ENCODE measurements at places on chromosomes 11 and 22.

DNA sequence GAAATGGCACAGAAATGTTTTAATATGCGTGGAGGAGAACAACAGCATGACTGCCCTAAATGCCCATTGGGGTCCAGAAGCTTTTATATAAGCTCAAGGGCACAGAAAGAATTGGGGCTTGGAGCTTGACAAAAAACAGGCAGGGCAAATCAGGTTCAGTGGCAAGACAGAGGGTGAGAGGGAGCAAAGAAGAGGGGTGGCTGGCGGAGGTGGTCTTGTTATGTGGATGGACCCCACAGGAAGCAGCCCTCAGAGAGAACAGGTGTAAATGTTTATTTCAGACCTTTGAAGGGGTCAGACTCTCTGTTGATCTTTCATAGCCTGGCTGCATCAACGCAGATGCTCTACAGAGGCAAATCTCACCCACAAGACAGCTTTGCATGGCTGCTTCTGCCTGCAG is 213.1 kb upstream of the B3GAT1 start:
- no peaks in the 10 kb centered on the region for H3K36me3 ChIP-seq
- DNase-seq = no peak
- H3K27ac ChIP-seq = no peak overlapping the region
- H3K4me1 ChIP-seq = no peaks in the 10 kb centered on the region
- no peak overlapping the region for H3K4me3 ChIP-seq
- H3K27me3 ChIP-seq = peaks cover 9% of the 10 kb centered on the region

DNA sequence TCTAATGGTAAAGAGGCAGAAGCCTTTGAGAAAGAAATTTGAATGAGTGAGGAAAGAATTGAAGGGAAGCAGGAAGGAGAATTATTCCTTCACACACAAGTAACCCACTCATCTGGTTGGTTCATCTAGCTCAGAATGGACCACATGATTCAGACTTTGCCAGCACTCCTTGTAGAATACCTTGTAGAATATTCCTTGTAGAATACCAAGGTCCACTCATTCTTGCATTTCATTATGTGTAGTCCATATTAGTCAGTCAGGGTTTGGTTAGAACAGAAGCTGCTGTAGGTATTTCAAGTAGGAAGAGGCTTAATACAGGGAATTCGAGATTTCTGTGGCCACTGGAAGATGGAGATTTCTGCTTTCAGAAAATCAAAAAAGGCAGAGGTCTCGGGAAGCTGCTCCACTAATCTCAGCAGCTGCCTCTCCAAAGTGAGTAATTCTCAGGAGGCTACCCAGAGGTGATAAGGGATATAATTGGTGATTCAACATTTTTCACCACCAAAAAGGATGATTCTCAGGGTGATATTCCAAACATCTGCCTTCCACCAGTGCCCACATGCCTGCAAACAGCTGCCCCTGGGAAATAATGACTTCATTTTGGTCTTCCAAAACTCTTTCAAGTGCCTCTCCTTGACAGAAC is 329.1 kb downstream of the TMEM135 start:
- H3K27ac ChIP-seq = no peak overlapping the region
- no peaks in the 10 kb centered on the region for H3K36me3 ChIP-seq
- H3K4me3 ChIP-seq = no peak overlapping the region
- H3K27me3 ChIP-seq = no peaks in the 10 kb centered on the region
- no peak for DNase-seq

DNA sequence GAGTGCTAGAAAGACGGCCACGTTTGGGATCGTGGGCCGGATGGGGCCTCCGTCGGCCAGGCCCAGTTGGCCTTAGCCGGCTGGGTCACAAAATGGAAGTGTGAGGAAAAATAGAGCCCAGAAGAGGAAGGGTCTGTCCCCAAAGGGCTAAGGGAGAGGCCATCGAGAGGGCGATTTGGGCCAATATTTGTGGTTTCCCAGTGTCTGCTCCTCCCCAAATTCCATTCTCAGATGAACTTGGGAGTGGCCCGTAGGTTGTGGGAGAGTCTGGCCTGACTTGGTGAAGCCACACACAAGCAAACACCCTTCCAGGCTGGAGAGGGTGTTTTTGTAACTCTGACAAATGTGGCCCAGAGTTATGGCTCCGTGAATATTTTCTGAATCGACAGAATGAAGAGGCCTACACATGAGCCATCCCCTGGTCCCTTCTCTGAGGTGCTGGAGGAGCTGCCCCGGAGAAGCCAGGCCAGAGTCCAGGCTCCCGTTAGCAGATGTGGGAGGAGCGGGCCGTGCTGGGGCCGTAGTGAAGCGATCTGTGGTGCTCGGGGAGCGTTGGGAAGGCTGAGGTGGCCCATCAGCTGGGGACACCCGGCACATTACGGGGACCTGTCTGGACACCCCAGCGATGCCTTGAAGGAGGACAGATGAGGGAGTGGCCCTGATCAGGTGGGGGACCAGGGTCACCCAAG is 73.5 kb upstream of the PPARA start:
- no peak overlapping the region for H3K4me3 ChIP-seq
- H3K4me1 ChIP-seq = no peaks in the 10 kb centered on the region
- no peak for DNase-seq
- peak overlapping the region; percentile 19 for H3K27ac ChIP-seq

DNA sequence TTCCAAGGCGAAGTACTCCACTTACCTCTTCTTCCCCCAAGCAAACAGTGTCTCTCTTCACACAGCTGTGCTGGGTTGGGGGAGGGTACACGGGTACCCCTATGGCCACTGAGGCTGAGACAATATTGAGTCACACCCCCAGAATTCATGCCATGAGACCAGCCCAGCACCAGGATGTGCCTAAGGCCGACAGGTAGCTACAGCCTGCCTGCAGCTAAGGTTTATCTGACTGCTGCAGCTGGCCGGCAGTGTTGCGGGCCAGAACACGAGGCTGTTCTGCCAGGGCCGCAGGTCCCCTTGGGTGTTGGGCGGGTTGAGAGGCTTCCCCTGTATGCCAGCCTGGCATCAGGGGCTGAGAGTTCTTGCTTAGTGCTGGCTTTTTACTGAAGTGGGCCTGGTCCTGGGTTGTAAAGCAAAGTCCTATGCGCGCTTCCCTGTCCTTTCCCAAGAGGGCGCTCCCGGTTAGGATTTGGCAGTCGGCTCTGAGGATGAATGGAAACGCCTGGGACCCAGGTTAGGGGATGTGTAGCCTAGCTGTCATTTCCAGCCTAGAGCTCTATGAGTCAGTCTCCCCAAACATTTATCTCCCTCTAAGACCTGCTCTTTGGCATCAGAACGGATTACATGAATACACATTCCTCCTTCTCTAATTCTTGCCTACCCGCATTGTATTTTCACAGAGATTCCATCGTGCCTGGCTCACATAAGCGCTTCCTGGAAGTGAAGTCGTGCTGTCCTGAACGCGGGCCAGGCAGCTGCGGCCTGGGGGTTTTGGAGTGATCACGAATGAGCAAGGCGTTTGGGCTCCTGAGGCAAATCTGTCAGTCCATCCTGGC is 7.1 kb downstream of the USP18 start:
- no peak overlapping the region for H3K27ac ChIP-seq
- no peak overlapping the region for H3K4me3 ChIP-seq
- DNase-seq = peak; percentile 69
- H3K27me3 ChIP-seq = no peaks in the 10 kb centered on the region

- no peak overlapping the region for H3K27ac ChIP-seq
- H3K27me3 ChIP-seq = no peaks in the 10 kb centered on the region
- peaks cover 13% of the 10 kb centered on the region for H3K4me1 ChIP-seq
- H3K4me3 ChIP-seq = no peak overlapping the region
- peaks cover 4% of the 10 kb centered on the region for H3K36me3 ChIP-seq
These were observed 21.0 kb downstream of the SGSM3 start for GRCh38 chr22:40391417-40391816.

DNA sequence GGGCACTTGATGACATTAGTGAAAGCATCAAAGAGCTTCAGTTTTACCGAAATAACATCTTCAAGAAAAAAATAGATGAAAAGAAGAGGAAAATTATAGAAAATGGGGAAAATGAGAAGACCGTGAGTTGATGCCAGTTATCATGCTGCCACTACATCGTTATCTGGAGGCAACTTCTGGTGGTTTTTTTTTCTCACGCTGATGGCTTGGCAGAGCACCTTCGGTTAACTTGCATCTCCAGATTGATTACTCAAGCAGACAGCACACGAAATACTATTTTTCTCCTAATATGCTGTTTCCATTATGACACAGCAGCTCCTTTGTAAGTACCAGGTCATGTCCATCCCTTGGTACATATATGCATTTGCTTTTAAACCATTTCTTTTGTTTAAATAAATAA is 10.6 kb downstream of the REXO2 start:
- no peaks in the 10 kb centered on the region for H3K27me3 ChIP-seq
- no peak for DNase-seq
- no peak overlapping the region for H3K27ac ChIP-seq

DNA sequence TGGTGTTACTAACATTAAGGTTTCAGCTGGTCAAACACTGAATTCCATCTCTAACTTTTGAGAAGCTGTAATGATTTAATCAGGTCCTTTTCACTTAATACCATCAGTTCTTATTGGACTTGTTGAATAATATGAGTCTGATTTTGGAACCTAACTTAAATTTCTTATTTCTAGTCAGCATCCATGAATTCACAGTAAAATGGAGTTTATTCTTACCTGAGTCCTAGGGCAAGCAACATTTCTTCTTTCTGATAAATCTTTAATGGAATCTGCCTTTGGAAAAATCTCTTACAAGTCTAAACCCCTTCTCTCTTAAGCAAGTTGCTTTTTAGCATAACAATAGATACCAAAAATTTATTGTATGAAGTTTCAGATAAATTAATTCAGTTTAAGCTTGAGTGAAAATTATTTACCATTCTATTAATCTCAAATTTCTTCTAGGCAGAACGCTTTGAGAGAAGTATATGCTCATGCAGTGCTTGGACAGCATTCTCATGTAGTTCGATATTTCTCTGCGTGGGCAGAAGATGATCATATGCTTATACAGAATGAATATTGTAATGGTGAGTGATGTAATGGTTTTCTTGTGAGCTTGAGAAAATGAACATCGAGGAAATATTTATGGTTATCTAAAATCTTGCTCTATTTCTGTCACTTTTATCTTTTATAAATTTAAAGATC is 3.4 kb downstream of the WEE1 start:
- peak overlapping the region; percentile 92 for H3K4me3 ChIP-seq
- peaks cover 9% of the 10 kb centered on the region for H3K4me1 ChIP-seq
- DNase-seq = peak; percentile 46
- H3K27ac ChIP-seq = peak overlapping the region; percentile 98
- peaks cover 15% of the 10 kb centered on the region for H3K36me3 ChIP-seq

Measured in large intestine (tissue), 12 donors.